ENCODE measurements at places on chromosomes 7 and 10. TPM values are rescaled to one million over a fixed set of nuclear protein-coding genes. Genes with fewer than 3 reads are reported as not detected.

- DNase-seq: no peak
Observed at GRCh38 chr7:117279931-117280557, 42.8 kb downstream of the WNT2 start.

Gene PPIF
- total RNA-seq: 44.2 TPM

DNA sequence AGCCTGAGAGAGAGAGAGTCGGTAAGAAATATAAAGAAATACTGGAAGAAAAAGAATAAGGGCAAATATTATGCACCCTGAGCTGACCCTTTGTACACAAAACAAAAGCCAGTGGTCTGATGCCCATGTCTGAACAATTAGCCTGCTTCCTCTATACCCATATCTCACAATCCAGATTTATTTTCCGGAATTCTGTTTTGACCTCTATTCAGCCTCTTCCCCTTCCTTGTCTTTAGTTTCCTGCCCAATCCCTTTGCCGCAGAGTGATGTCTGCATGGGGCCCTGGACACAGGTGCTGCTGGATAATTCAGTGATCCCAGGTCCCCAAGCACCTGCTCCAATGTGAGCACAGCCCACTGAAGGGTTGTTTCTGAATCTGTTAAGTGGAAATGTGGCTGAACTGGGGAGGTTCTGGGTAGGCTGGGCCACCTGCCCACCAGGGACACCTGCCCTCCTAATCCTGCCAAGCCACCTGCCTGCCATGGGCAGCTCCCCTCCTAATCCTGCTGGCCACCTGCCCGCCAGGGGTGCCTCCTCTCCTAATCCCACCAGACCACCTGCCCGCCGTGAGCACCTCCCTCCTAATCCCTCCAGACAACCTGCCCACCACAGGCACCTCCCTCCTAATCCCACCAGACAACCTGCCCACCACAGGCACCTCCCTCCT lies 23.0 kb downstream of the ADGRA1 start:
- DNase-seq: no peak

Gene COX15
- 19.8 TPM for total RNA-seq

Gene C7orf57
- not detected for total RNA-seq
